Activated T-helper 2 cell treated with anti-CD3 and anti-CD28 coated beads, Interferon-gamma antibody, Interleukin-2, Interleukin-4, amounts not matched to agents 10 μg/mL and 5 μg/mL and 100 μg/mL, durations not matched to agents 14 hours and 24 hours and 36 hours (primary cell): ENCODE measurements at places on chromosomes 1 and 21. TPM values are rescaled to one million over a fixed set of nuclear protein-coding genes. Genes with fewer than 3 reads are reported as not detected.

SLAMF8 gene
- 0.34 and 0.71 TPM in 2 replicates for total RNA-seq

GRCh38 chr1:77068013-77068412, 151.2 kb downstream of the PIGK start:
- no peak for DNase-seq
- H3K27ac ChIP-seq: no peak overlapping the region
- no peak overlapping the region for H3K4me3 ChIP-seq
- no peaks in the 10 kb centered on the region for H3K36me3 ChIP-seq
- H3K4me1 ChIP-seq: no peaks in the 10 kb centered on the region

DNA sequence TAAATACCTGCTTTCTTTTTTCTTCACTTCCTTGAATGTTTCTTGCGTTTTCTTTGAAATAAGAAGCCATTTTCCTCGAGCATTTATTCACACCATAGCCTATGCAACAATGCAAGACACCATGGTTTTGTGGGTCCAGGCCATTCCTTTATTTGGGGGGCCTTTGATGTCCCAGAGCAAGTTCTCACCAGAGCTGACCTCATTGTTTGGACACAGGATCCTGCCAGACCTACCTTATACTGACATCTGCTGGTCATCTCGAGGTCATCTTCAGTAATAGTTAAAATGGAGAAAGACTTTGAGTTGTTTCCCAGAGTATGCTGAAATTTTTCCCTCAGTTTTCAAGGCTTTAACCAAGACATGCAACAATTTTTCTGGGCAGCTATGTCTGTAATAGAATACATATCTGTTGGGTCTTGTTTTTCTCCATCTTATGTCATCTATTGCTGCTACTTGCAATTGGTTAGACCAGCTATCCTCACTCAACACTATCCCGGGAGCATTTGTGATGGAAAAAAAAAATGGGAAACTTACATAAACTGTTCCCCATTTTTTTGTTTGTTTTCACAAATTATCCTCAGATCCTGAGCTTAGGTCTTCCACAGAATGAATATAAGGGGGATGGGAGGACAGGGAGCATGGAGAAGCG, 34.0 kb upstream of the BACE2 start:
- no peak overlapping the region for H3K4me3 ChIP-seq
- H3K27ac ChIP-seq: no peak overlapping the region
- no peak for DNase-seq
- no peaks in the 10 kb centered on the region for H3K36me3 ChIP-seq

GRCh38 chr1:230414694-230415093, 11.4 kb downstream of the PGBD5 start:
- no peaks in the 10 kb centered on the region for H3K4me1 ChIP-seq
- no peak overlapping the region for H3K4me3 ChIP-seq
- H3K27ac ChIP-seq: no peak overlapping the region
- H3K27me3 ChIP-seq: peaks cover 9% of the 10 kb centered on the region

GRCh38 chr1:204065174-204065985, 7.5 kb upstream of the SOX13 start:
- H3K27me3 ChIP-seq: peaks cover 10% of the 10 kb centered on the region
- no peak overlapping the region for H3K27ac ChIP-seq
- H3K36me3 ChIP-seq: no peaks in the 10 kb centered on the region
- no peak for DNase-seq
- peaks cover 2% of the 10 kb centered on the region for H3K4me1 ChIP-seq

DNA sequence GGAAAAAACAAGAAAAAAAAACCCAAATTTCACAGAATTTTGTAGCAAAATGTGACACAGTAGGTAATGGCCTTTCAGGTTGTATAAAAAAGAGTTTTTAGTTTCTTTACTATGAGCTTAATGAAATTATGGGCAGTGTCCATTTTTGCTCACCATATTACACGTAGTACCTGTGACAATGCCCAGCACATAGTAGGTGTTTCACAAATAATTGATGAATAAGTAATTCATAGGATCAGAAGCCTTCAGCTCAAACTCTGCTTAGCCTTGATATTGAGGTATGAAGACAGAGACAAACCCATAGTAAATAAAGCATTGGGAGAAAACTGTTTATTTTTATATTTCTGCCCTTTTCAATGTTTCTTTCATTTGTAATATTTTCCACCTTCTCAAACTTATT, 97.2 kb downstream of the LHX9 start:
- H3K27me3 ChIP-seq: peaks cover 7% of the 10 kb centered on the region
- no peak overlapping the region for H3K27ac ChIP-seq
- no peak for DNase-seq
- no peak overlapping the region for H3K4me3 ChIP-seq
